ENCODE measurements at places on chromosomes 12 and 14.

DNA sequence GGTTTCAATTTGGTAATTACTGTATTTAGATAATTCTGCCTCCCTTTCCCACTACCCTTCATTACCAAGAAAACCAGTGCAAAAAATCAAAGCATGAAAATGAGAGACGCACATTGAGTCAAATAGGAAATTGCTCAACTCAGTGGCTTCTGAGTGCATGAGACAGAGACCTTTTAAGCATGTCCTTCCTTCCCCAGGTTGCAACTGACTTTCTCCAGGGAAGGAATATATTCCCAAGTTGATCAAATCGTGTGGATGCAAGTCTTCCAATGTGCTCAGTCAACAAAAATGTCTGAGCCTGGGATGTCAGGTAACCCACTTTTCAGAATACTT lies 12.9 kb downstream of the BMP4 start:
- no peak for DNase-seq

DNA sequence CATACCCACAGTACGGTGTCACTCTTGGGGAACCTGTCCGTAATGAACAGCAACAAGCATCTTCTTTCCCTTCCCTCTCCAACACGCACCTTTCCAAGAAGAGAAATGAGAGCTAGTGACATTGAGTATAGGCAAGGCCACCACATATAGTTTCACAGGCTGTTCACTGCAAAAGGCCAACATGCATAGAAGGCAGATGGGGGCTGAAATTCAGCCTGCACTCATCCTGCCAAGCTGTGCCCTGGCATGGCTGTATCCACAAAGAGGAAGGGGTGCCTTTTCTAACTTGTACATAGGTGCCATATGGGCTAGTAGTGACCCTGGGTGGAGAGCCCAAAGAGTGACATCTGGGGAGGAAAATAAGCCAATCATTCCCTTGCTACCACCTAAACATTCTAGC lies 169.6 kb downstream of the ZFP36L1 start:
- DNase-seq: no peak

- no peak for DNase-seq
Measured at GRCh38 chr12:19527866-19528265, 88.6 kb downstream of the AEBP2 start.

DNA sequence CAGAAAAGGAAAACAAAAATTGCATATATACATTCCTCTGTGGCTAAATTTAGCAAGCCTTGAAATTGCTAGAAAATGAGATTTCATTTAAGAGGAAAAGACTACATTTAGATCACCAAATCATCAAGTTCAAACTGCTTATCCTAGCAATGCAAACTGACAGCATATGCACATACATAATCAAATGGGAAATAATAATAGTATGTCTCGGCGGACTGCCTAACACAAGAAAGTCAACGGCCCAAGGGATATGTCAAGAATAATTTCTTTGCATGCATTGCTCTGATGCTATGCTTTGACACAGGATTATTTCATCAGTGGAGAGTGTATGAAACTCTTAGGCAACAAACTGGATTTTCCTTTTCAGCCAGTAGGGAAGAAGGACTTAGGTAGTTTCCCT lies 107.9 kb downstream of the KCNC2 start:
- DNase-seq: no peak

- no peak for DNase-seq
Measured at GRCh38 chr12:69348162-69348938, at the start of gene LYZ. Gene LYZ (plus strand): TSS chr12:69348381. CDS start chr12:69348409, 28 bp downstream.

DNA sequence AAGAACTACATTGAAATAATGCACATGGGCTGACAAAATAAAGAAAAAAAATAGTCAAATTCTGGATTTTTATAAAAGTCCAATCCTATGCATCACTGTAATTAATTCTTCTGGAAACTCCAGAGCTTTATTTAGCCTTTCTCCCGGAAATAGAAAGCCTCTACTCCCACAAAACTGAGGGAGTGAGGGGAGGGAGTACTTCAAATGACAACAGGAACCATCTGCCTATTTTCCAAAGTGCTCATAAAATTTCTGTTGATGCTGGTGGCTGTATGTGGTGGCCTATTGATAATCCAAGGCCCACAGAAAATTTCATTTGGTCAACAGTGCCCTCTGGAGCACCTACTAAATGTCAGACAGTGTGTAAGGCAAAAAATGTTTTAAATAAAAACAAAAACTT lies 64.6 kb downstream of the KIF21A start:
- DNase-seq: no peak

- DNase-seq: no peak
Measured at GRCh38 chr12:44287545-44287944, 451.7 kb downstream of the TMEM117 start.

- no peak for DNase-seq
Measured at GRCh38 chr12:77225373-77225772, 160.0 kb upstream of the E2F7 start.

DNA sequence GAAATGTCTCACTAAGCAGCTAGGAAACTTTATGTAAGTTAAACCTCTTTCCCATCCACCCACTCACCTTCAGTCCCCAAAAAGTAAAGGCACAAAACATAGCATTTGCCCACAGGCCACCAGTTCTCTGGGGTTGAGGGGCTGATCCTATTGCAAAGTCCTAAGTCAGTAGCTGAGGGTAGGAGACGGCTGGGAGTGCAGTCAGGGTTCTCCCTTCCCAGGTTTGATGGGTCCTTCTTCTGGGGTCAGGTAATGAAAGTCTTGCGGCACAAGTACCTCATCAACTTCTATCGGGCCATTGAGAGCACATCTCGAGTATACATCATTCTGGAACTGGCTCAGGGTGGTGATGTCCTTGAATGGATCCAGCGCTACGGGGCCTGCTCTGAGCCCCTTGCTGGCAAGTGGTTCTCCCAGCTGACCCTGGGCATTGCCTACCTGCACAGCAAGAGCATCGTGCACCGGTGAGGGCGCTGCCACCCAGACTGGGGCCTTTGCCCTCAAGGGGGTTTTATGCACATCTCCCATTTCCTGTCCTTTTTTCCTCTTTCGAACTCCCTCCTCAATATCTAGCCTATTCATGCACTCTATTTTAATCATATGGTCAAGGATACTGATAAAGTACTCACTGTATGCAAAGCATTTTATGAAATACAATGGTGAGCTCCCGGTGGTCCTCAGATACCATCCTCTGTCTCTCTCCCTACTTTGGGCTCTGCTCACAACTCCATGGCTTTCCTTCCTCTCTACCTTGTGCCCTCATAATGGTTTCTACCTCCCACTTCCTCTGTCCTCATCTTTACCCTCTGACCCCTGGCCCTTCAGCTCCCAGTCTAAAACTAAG lies 986 bp downstream of the TSSK4 start:
- no peak for DNase-seq

GRCh38 chr14:94615823-94616570 lies 3.8 kb downstream of the SERPINA3 start:
- no peak for DNase-seq
